ENCODE measurements at places on chromosomes 4 and X.

DNA sequence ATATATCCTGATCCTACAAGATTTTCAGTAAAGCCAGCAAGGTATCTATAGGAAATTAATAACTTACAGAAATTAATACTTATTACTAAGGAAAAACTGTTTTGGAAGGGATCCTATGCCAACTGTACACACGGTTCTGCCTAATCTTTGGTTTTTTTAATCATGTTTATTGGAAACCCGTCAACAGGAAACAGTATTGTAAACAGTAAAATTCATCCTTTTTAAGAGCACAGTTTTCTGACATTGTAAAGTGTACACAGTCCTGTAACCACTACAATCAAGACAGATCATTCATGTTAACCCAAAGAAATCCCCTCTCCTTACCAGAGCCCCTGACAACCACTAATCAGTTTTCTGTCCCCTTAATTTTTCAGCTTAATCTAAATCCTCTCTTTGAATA is 9.9 kb downstream of the ABCG2 start:
- DNase-seq: no peak

DNA sequence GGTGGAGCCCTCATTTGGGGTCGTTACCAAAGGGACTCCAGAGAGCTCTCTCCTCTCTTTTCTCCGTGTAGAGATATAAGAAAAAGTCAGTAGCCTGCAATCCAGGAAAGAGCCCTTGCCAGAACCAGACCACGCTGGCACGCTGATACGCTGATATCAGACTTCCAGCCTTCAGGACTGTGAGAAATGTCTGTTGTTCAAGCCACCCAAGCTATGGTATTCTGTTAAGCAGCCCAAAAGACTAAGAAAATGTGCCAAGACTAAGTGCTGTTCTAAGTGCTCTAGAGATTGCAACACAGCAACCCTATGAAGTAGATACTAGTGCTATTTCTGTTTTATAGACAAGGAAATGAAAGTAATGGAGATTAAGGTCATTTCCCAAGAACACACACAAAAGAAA is 205.7 kb downstream of the CAMK2D start:
- no peak for DNase-seq

DNA sequence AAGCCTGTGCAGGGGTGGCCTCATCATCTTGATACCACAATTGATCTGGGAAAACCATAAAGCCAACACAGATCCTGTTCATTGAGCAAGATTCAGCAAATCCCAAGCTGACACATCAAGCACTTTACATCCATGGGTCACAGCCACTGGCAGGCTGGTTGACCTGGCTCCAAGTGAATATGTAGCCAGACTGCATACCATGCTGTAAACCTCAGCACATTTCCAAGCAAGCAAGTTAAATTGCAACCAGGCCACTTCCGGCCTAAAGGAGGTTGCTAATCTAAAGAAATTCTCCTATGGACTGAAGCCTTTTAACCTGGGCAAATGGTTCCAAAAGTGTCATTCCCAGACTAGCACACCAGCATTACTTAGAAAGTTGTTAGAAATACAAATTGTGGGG is 54.4 kb upstream of the USP26 start:
- DNase-seq: no peak

DNA sequence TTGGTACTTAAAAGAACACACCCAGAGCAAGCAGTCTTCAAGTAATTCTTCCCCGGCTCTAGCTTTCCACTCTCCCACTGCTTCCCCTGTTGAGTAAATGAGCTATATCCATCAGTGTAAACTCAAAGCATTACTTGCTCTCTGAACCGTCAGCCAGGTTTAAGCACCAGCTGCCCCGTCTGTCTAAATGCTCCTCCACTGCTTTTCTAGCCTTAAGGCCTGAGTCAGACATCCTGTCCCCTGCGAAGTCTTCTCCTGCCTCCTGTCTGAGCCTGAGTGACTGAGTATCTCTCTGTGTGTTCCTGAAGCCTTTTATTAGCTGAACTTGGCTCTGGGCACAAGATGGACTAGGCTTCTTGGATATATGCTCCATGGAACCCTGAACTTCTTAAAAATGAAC is 205.1 kb downstream of the STK32B start:
- DNase-seq: no peak

GRCh38 chr4:162102713-162103112 is 61.1 kb downstream of the FSTL5 start:
- DNase-seq: no peak

DNA sequence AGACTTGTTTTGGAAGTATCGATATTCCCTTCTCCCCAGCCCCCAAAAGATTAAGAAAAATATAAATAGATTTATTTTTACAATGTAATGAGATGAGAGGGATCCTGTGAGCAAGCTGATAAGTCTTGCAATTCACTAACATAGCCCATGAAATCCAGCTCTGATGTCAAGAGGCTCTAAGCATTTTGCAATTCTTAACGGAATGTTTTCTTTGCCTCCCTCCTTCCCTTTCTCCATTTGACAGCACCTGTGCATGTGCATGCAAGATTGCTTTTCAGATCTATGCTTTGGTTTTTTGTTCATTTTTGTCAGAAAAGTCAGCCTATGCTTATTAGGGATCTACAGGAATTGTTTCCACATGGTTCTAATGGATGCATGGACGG is 169.9 kb downstream of the SLIT2 start:
- DNase-seq: no peak

GRCh38 chr4:78684325-78685079 is 91.6 kb upstream of the BMP2K start:
- no peak for DNase-seq

DNA sequence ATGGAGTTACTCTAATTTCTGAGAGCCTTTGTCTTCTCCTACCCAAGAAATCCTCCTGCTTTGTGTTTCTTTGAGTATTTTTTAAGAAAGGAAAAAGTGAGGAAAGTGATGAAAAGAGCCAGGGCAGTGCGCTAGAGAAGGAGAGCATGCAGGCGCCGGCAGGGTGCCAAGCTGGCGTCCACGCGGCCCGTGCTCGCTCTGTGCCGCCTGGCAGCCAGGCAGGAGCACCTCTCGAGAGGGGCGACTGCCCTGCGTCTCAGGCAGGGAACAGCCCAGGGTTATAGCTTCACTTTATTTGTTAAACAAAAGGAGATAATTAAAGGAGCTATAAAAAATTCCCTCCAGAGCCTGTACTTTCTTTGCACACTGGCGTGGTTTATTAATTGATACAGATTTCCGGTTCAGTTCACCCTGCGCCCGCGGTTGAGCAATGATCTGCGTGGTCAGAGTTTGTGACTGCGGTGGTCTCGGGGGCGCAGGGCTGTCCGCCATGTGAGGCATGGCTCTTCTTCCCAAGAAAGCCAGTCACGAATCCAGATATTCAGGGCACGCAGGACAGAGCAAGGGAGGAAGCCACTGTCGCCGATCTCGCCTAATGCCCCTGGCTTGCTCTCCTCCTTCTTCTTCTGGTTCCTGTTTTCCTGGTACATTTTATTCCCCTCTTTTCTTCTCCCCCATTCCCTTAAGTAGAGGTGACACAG is 110.8 kb upstream of the PAQR3 start:
- DNase-seq: no peak

- DNase-seq: no peak
Observed at GRCh38 chrX:108399418-108400165, 38.6 kb downstream of the COL4A6 start.

DNA sequence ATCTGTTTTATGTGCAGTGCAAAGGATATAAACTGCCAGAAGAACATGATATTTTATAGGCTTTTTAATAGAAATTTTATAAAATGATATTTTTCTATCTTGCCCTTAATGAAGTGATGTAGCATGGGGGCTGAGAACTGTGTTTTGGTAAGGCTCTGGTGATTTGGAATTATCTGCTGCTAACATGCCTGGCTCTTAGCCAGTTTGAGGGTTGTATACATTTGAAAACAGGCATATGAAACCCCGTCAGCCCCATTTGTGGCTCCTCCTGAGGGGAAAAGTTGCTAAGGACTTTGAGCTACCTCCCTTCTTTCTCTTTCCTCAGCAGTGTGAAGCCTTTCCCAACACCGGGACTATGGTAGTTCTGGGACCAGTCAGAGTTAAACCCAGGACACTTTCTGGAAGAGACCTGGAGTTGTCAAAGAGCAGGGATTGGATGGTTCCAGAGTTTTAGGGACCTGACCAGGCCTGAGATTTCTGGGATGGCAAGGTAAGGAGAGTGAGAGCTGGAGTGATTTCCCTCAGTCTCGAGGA is 4.7 kb downstream of the SFRP2 start:
- no peak for DNase-seq

DNA sequence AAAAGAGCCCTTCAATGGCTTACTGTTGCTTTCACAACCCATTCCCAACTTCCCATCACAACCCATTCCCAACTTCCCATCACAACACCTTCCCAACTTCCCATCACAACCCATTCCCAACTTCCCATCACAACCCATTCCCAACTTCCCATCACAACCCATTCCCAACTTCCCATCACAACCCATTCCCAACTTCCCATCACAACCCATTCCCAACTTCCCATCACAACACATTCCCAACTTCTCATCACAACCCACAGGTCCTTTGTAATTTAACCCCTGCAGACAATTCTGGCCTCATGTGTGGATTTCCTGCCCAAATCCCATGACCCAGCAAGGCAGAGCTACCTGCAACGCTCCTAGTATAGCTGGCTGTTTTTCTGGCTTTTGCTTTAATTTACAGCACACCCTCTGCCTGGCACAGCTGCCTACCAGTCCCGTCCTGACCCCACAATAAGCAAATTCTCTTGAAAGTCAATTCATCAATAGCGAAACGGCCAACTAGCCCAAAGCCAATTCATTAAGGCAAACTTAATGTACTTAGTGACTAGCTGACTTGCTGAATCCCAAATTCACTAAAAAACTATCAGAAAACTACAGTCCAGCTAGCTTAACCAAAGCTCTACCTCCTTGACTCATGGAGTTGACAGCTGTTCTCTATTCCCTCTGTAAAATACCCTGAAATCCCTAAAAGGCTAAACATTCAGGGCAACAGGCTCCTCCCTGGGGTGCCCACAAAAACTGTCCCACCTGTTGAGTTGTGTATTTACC is 75.6 kb downstream of the AFAP1 start:
- DNase-seq: no peak

DNA sequence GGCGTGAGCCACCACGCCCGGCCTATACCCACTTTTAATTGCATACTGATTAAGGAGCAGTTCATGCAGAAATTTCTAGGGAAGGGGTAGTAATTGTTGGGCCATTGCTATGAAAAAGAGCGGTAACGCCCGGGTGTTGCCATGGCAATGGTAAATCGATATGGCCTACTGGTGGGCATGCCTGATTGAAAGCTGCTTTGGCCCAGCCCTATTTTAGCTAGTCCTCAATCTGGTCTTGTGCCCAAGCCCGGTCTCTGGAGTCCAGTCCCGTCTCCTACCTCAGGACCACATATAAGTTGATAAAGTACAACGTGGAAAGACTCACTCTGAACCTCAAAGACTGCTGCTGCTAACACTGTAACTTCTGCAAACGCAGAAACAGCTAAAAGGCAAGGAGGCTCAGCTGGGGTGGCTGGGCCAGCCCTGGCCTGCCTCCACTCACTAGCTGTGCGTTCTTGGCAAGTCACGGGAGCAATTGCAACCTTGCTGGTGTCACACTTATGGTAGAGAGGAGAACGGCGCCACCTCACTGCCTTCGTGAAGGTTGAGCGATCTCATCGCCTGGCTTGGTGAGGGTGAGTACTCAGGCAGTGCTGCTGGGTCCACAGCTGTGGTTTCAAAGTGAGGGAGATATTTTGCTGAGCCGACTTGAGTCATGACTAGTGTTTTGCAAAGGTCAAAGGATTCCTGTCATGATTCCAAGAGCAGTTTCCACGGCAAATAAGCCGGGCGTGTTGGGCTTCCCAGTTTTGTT is 57.0 kb upstream of the GRPEL1 start:
- peak; percentile 58 for DNase-seq

DNA sequence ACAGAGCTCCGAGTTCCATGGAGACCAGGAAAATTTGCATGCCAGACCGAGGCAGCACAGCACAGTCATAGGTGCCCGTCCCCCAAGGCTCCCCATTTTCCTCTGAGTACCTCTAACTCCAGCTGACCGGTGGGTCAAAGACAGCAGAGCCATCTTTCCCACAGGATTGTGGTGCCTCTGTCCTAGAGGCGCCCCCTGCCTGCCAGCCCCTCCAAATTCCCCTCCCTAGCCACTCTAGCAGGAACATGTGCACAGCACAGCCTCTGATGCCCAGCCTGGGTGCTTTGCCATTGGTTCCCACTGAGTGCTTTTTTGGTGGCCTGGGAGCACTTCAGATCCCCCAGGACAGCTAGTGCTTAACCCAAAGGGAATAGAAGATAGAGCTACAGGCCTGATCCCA is 368.5 kb upstream of the PABPC5 start:
- DNase-seq: no peak

DNA sequence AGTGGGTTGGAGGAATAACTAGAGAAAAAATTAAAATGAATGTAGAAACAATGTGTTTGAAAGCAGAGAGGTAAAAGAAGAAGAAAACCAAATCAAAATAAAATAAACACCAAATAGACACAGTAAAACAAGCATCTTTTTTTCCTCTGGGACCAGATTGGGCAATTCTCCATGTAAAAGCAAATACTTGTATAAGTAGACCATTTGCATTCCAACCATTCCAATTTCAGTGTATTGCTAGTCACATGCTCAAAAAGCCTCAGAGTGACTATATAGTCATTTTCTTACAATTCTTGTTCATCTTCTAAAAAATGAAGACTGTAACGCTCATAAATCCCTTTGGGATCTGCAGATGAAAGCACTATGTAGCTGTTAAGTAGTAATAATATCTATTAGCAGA is 969.5 kb downstream of the PCDH18 start:
- no peak for DNase-seq

GRCh38 chrX:46461660-46462191 is 83.5 kb downstream of the ZNF674 start:
- DNase-seq: no peak

GRCh38 chr4:111228874-111229273 is 606.0 kb upstream of the PITX2 start:
- no peak for DNase-seq

DNA sequence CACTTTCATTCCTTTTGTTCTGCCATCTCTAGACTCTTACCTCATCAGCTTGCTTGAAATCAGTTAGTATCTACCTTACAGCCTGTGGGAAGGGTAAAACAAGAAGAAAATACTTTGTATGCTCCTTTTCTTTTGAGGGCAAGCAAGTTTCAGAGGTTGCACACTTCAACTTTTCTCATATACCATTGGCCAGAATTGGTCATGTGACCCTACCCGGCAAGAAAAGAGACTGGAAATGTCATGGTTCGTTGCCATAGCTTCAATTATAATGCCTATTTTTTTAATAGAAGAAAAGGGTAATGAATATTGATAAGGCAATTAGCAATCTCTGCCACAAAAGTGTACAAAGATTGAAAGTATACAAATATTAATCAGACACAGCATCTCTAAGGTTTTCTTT is 346.7 kb upstream of the TACR3 start:
- DNase-seq: no peak

GRCh38 chr4:185358514-185358913 is 37.2 kb downstream of the LRP2BP start:
- DNase-seq: no peak

DNA sequence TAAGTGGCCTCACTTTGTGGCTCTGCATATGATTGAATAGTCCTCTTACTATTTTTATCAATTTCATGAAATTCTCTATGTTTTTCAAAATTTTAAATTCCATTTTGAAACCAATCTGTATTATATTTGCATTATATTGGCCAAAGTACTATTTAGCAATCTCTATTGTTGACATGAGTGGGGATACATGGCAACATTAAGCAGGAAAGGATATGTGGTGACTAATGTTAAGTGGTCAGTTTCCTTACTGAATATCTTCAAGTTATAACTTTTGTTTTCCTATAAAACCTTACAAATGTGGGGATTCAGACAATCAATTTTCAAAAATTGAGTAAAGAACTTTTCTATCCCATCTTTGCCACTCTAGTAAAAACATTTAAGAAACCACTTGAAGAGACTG is 10.2 kb downstream of the BBS7 start:
- DNase-seq: no peak
